T-helper 22 cell (primary cell): ENCODE measurements at places on chromosomes 6 and 20.

- DNase-seq: no peak
Measured at GRCh38 chr6:18280084-18280483, 15.8 kb upstream of the DEK start.

GRCh38 chr20:46062151-46062550 is 27.6 kb downstream of the NCOA5 start:
- no peak for DNase-seq

DNA sequence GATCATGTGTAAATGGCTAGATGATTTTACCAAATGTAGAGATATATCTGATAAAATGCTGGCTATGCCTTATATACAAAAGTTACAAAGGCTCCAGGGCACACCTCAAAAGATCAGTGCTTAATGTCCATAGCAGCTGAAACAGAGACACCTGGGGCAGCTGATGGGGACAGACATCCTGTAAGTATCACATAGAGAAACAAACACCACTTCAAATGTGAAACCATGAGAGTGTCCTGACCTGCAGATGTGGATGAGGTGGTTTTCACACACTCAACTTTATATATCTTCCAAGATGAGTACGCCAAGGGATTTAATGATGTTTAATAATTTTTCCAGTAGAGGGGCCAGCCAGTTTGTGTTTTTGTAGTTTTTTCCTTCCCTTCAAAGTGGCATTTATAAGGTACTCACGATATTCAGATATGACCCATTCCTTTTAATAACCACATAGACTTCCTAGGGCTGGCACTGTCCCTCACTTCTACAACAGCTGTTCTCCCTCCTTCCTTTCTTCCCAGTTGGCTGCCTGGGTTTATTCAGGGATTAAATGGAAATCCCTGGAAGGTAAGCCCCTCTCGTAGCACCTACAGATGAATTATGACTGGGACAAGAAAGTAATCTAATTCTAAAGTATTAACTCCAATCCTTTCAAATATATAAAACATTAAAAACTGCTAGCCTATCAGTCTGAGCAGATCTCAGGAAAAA is 50.3 kb upstream of the MCM9 start:
- DNase-seq: no peak

GRCh38 chr20:37331060-37331857 is 14.7 kb upstream of the SRC start:
- DNase-seq: no peak

- no peak for DNase-seq
Measured at GRCh38 chr6:98941319-98941718, 6.4 kb downstream of the FBXL4 start.

GRCh38 chr6:170106906-170107525 is 183.9 kb downstream of the DLL1 start:
- DNase-seq: no peak

GRCh38 chr6:34374069-34374468 is 18.4 kb downstream of the NUDT3 start:
- DNase-seq: no peak

DNA sequence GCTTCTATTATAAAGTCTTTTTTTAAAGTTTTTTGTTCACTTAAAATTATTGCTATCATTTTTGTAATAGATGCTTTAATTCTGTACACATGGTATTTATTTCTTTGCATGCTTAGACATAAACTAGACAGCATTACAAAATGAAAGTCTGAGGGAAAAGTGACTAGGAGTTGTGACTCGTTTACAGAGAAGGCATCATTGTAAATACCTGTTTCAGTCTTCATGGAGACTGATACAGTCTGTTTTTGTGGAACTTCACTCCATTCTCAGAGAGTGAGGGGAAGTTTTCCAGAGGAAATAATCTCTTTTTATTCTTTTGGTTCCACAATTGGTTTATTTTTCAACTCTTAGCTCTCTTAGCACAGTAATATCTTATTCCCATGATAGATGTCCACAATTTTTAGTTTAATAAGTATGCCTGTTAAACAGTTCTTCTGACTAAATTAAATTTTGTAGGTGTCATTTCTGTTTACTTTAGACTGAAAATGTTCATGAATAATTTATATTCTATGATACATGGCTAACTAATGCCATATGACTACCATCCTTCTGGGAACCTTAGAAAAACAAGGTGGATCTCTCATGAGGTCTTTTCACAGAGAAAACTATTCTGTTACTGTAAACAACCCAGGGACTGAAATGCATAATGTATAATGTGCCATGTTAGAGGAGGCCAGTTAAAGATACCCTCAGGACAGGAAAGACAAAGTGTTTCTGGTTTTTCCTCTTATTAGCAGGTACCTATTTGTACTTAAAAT is 69.2 kb downstream of the MYO6 start:
- DNase-seq: no peak

DNA sequence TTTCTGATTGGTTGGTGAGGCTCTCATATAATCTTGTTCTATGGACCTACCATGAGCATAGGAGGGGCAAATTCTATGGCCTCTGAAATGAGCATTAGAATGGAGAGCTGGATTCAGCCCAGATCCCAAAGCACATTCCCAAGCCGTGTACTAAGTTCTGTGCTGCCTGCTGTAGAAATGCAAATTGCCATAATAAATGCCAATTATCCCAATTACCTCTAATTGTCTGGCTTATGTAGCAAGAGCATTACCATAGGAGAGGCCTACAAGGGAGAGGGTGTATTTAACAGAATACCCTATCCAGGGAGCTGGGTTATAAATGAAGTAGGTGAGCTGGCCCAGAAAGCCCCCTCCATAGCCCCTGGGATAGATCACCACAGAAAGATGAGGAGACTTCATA is 126.8 kb downstream of the LRFN2 start:
- no peak for DNase-seq

DNA sequence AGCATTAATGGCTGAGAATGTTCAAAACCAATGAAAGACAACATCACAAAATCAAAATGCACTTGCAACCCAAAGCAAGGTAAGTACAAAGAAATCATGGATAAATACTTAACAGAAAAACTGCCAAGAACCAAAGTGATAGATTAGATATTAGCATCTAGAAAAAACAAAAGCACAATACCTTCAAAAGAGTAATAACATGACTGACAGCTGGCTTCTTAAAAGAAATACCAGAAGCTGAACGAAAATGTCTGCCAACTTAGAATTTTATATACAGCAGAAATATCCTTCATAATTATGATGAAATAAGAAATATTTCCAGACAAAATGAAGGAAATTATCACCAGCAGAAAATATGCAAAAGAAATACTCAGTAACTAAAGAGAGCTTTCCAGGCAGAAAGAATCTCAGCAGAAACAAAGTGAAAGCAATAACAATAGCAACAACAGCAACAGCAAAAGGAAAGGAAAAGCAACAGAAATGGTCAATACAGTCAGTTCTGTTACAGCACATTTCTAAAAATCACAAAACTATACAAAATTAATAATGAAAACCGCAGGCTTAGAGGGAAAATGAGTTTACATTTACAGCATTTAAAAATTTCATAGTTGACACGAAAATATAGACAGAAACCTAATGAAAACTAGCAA is 121.5 kb upstream of the MAN1A1 start:
- no peak for DNase-seq
